ENCODE measurements at places on chromosomes 6 and 20. TPM values are rescaled to one million over a fixed set of nuclear protein-coding genes. Genes with fewer than 3 reads are reported as not detected.

DNA sequence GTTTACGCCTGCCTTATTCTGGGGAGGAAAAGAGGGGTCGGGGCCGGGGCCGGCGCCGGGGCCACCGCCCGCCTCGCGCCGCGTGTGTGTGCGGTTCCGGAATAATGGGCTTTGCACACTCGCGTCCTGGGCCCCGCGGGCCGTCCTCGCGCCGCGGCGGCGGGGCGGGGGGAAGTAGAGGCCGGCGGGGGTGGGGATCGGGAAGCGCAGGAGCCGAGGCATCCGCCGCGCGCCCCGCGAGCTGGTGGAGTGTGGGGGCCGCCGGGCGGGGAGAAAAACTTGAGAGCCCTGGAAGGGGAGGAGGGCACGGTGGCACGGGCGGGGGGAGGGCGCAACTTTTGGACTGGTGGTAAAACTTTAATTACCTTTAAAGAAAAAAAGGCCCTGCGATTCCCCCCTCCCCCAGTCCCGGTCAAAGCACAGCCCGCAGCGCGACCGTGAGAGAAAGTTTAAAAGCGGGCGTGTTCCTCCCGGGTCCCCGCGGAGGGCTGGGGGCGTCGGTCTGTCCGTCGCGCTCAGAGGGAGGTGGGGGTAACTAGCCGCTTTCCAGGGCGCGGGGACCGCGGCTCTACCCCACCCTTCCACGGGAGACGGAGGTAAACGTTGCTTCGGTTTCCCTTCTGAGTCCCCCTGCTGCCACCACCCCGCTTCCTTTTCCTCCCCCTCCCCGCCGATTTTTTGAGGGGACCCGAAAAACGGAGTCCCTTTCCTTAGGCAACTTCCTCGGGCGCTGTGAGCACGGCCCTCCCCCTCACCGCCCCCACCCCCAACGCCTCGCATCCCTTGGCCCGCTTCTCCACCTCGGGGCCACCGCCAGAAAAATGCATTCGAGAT lies 1.9 kb downstream of the L3MBTL3 start:
- peak; percentile 29 for DNase-seq

Gene MCM3
- total RNA-seq, result 11.0 TPM

Gene SALL4
- total RNA-seq, result 0.41 TPM

- DNase-seq, result no peak
Measured at GRCh38 chr6:37942606-37943376, 123.3 kb downstream of the ZFAND3 start.

DNA sequence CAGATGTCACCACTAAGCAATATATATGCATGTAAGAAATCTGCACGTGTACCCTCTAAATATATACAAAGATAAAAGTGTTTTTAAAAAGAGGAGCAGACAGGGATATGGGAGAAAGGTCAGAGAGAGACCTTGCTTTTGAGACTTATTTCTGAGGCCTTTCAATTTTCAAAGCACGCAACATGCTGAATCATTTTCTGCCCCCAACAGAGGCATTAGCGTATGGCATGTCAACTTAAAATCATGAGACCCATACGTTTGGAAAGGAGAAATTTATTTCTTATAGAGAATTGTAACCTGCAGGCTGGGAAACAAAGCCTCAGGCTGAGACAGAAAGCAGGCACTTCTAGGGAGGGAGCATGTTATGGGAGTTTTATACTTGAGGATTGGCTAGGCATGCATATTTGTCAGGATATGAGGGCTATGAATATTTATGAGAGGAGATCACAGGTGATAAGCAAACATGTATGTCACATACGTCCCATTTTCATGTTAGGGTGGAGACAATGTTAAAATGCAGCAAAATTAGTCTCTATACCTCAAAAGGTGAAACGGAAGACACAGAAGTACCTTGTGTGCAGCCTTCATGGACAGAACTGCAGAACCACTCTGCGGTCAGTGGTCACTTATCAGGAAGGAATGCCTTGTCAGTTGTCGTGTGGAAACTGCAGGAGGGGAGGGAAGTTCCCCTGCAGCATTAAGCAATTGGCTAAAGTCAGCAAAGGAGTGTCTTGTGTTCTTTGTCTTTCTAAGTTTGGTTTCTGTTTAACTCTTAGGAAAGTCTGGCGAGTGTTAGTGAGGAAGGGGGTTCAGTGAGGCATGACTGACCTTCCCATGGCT lies 6.3 kb upstream of the GABRR2 start:
- no peak for DNase-seq

- no peak for DNase-seq
Measured at GRCh38 chr6:11387707-11388430, 149.7 kb upstream of the TMEM170B start.

Gene DEFB125
- total RNA-seq, result not detected

Gene CST3
- 63.6 TPM for total RNA-seq

DNA sequence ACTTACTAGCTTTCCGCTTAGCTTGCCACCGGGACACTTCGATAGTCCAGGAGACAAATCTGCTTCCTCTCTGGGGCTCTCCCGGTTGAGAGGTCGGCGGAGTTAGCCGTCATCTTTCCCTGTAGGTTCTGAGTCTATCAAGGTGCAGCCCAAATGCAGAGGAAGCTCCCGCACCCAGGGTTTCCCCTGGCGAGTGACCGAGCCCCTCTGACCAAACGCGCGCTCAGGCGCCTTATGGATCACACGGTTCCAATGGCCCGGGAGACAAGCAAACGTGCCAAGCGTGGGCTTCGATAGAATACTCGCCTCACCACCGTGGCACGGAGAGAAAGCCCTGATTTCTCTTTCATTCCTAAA lies 15.8 kb upstream of the FOXC1 start:
- no peak for DNase-seq

Gene MUCL3
- total RNA-seq, result not detected

Gene VIP
- total RNA-seq, result 4.1 TPM

DNA sequence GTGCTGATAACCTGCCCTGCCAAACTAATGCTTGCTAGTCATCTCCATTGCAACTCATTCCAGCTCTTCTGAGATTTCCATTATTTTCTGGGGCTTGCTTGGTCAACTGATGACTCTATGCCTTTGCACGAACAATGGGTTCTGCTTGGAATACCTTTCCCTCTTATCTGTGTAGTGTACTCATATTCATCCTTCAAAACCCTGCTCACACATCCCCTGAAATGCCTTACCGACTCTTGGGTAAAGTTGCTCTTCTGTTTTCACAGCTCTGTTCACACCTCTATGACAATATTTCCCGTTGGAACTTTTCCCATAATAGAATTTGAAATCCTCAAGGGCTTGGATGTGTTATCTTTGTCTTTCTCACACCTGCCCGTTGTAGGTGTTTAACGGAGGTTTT lies 331.0 kb upstream of the SOX4 start:
- DNase-seq, result no peak

Gene COQ3
- total RNA-seq, result 11.8 TPM

Gene GLP1R
- total RNA-seq, result 0.41 TPM

- no peak for DNase-seq
Measured at GRCh38 chr6:159092631-159093030, 47.8 kb upstream of the TAGAP start.

Gene SIRPB2
- 0.82 TPM for total RNA-seq

Gene SAMD3
- total RNA-seq, result 18.3 TPM

- no peak for DNase-seq
Measured at GRCh38 chr6:159981403-159982245, 12.7 kb downstream of the IGF2R start.

Gene AFDN
- total RNA-seq, result 204 TPM

DNA sequence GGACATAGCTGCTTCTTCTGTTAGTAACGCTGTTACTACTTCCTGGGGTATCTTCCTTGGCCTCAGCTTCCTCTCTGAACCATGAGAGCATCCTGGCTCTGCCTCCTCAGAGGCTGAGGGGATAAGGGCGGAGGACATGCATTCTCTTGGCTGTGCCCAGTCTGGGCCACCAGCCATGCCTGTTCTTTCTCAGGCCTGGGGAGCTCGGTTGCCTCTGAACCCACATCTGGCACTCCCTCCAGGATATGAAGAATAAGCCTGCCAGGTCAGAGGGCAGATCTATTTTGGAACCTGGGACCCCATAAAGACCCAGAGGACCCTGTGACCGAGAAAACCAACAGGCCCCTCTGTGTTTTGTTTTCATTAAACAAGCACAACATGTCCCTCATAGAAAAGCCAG lies 6.6 kb upstream of the ANGPT4 start:
- DNase-seq, result no peak

DNA sequence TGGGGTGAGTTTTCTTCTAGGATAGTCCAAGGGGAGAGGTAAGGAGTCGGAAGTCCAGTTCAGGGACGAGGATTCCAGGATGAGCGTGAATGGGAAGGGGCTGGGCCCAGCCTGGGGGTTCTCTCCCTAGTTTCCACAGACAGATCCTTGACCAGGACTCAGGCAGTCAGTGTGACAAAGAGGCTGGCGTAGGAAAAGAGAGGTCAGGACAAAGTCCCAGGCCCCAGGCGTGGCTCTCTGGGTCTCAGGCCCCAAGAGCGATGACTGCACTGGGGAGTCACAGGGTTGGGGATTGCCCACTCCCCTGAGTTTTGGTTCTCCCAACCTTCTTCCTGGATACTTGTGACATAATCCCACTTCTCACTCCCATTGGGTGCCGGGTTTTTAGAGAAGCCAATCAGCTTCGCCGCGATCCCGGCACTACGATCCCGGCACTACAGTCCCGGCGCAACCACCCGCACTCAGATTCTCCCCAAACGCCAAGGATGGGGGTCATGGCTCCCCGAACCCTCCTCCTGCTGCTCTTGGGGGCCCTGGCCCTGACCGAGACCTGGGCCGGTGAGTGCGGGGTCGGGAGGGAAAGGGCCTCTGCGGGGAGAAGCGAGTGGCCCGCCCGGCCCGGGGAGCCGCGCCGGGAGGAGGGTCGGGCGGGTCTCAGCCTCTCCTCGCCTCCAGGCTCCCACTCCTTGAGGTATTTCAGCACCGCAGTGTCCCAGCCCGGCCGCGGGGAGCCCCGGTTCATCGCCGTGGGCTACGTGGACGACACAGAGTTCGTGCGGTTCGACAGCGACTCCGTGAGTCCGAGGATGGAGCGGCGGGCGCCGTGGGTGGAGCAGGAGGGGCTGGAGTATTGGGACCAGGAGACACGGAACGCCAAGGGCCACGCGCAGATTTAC lies 46.2 kb upstream of the TRIM26 start:
- DNase-seq, result peak; percentile 88

Gene TMEM74B
- 9.4 TPM for total RNA-seq

- DNase-seq, result no peak
Measured at GRCh38 chr6:165676435-165677068, 13.5 kb upstream of the PDE10A start.

GRCh38 chr6:106141441-106142237 lies 55.5 kb downstream of the PRDM1 start:
- no peak for DNase-seq

Gene GNAS-AS1
- 1.2 TPM for total RNA-seq

DNA sequence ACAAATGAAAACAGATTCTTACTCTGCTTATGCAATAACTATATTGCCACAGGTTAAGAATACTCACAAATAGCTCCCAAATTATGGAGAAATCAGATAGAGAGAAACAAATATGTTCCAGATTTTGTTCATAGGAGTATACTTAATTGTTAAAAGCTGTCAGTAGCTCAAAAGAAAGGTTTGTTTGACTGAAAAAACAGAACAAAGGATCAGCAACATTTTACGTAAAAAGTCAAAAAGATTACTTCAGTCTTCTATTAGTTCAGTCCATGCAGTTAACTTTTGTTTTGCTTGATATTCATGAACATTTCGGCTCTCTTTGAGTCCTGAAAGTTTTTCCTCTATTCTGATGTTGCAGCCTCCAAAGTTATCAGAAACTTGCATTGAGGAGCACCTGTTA lies 13.4 kb upstream of the NANP start:
- no peak for DNase-seq

GRCh38 chr6:115765966-115766365 lies 294.7 kb downstream of the FRK start:
- DNase-seq, result no peak

DNA sequence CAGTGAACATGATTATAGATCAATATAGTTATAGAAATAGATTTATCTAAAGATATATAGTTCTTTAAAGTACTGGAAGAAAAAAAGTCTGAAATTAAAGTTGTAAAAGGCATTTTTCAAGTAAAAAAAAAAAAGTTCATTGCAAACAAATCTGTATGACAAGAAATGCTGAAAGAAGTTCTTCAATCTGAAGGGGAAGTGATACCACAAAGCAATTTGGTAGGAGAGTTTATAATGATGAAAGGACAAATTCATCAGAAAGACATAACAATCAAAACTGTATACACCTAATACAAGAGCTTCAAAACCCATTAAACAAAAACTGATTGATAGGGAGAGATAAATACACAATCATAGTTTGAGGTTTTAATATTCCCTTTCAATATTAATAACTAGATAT lies 14.1 kb downstream of the HUS1B start:
- no peak for DNase-seq

Gene JPH2
- total RNA-seq, result under 0.01 TPM

DNA sequence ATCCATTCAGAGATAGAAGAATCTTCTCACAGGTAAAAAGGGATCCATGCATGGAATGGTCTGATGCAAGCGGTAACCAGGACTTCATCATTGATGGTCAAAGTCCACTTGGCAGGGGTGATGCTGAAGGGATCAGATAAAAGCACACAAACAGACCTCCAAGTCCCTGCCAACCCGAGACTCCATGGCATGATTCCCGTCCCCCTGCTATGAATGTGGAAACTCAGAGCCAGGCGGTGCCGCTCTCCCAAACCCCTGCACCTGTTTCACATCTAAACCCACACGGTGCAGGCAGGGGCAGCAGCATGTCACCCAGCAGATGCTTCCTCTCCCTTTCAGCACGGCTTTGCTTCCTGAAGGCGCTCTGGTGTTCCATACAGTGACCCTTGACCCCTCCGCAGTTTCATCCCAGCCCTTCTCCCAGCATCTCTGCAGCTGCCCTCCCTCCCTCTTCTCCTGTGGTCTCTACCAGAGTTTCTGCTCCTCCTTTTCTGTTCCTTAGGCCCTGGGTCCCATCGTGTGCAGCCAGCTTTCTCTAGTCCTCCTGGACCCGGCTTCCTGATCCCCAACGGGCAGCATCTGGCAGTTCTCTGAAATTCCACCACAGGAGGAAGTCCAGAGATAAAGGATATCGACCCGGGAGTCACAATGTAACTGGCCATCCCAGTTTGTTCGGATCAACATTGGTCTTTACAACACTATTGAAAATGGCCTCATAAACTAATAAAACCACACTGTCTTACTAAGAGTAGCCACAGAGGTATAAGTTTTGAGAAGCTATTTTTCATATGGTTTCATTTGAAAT lies 235.0 kb downstream of the TTLL2 start:
- DNase-seq, result no peak

Gene CEP43
- total RNA-seq, result 75.8 TPM

DNA sequence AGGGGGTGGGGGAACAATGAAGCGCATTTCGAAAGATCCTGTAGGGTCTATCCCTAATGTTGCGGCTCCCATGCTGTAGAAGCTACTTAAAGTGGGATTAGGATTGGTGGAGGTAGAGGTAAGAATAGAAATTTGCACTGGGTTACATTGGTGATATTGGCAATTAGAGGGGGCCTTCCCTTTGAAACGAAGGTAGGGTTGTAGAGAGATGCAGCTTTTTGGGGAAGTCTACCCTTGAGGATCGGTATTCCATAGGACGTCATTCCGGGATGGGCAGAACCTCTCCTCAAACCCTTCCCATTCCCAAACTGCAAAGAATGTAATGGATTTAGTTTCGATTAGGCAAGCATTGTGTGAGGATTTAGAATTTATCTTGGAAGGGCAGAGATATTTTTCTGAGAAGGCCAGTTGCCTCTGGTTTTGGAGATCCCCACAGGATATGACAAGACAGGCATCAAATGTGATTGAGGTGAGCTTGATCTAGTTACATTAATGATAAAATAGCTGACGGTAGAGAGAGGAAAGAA lies 5.4 kb upstream of the ZNFX1 start:
- DNase-seq, result no peak

Gene C6orf141
- 4.9 TPM for total RNA-seq

GRCh38 chr6:108027594-108027993 lies 46.9 kb downstream of the OSTM1 start:
- no peak for DNase-seq

Gene PAX1
- not detected for total RNA-seq

- no peak for DNase-seq
Measured at GRCh38 chr6:158041370-158041769, 59.7 kb downstream of the SYNJ2 start.
